Type B pancreatic cell (in vitro differentiated cells): ENCODE measurements at places on chromosomes 7 and 10. TPM values are rescaled to one million over a fixed set of nuclear protein-coding genes. Genes with fewer than 3 reads are reported as not detected.

- DNase-seq = no peak
Measured at GRCh38 chr7:1413936-1414639, 45.2 kb downstream of the MICALL2 start.

DNA sequence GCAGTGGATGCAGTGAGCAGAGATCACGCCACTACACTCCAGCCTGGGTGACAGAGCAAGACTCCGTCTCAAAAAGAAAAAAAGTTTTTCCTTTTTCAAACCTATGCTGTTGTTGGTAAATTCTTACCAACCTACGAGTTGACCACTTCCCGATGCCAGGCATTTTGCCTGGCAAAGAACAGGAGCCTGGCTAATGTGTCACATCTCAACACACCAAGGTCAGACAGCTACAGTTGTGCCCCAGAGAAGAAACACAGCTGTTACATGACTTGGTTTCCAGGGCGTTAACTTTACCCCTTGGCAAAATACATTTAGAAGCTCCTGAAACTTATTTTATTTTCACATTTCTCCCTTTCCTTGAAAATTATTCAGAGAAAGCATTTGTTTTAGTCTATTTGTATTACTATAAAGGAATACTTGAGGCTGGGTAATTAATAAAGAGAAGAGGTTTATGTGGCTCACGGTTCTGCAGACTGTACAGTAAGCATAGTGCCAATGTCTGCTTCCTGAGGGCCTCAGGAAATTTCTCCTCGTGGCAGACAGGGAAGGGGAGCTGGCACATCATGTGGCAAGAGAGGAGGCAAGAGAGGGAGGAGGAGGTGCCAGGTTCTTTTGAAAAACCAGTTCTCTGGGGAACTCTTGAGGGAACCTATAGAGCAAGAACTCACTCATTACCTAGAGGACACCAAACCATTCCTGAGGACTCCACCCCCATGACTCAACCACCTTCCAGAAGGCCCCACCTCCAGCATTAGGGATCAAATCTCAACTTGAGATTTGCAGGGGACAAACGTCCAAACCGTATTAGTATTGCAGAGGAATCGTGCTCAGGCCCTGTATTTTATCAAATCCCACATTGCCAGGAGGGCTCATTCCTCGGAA, 83.3 kb downstream of the PAXIP1 start:
- DNase-seq = no peak

DNA sequence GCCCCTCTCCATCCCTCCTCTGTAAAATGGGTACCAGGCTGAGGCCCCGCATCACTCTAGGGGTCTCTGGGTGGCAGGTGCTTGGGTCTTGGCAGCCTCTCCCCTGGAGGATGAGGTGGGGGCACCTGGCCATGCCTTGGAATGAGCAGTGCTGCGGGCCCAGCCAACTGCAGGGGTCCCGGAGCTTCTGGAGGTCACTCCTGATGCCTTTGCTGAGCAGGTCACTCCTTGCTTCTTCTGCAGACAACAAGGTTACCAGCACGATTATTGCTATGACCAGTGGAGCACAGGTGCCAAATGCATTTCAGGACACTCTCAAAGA, 22.4 kb upstream of the ZNF488 start:
- no peak for DNase-seq

DNA sequence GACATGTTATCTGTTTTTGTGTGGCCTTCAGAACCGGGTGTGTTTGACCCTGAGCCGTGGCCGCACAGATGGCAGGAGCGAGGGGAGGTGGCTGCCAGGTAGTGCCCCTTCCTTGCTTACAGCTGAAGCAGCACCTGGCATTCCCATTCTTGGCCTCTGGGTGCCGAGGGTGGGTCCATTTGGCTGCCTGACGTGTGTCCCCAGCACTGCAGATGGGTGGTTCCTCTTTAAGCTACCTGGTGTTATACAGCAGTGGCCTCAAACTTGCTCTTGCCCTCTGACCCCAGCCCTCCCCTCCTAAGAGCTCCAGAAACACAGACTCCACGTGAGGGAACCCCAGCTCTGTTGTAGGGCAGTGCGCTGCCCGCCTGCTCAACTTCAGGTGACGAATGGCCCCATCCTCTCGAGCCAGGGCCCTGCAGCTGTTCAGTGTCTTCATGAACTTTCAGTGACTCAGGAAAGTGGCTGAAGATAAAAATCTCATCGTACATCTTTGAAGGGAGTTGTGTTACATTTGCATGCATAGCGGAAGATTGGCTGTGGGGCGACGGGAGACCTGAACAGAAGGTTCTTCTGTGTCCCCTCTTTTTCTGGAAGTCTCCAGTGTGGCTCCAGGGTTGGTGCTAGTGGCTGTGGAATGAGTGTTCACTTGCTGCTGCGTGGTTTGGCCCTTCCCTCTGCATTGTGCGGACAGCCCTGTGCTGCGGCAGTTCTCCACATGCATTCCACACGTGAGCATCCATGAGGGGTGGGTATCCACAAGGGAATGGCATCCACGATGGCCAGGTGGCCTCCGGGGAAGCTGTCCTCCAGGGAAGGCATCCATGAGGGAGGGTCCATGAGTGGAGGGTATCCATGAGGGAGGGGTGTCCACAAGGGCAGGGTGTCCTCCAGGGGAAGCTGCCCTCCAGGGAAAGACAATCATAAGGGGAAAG, 91.6 kb downstream of the INPP5A start:
- no peak for DNase-seq

GRCh38 chr7:36151921-36152755, 916 bp upstream of the EEPD1 start:
- no peak for DNase-seq

DNA sequence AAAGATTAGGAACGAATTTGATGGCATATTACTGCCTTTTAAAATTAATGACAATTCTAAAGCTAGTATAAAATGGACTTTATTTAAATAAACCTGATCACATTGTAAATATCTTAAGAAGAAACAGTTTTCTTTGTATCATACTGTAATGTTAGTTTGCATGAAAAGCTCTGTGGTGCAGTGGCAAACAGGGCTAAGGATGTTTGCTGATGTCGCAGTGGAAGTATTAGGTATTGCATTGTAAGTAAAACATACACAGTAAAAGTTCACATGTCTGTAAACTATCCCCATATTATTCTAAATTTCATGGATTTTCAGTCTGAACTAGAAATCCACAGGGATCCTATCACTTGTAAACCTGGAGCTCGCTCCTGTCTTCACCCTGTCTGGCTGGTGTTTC, 252.6 kb upstream of the ZNF32 start:
- no peak for DNase-seq

DNA sequence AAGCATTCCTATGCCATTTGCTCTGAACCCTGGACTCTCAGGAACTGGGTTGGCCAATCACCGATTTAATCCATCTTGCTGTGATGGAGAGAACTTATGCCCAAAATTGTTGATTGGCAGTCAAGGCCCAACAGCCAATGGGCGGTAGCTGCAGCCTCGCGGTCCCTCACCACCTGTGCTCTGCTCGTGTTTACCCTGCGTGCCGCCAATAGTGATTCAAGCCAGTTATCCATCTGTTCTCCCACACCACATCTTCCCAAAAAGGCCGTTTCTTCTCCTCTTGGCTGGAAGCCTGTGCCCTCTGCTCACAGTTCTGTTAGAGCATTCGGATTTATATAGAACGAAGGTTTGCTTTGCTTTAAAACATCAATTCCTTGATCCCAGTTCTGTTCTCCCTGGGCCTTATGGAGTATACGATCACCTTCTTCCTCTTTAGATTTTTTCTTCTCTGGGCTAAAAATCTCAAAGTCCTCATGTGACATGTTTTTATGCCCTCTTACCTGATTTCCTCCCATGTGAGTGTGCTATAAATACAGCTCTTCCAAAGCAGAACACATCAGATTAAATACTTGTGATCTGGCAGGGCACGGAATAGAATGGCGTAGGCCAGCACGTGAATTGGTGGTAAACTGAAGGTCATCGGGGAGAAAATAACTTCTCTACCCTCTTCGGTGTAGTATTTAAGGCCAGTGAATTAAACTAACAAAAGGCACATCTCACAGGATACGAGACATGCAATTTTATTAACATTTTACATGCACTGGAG, 212.8 kb downstream of the NSUN6 start:
- no peak for DNase-seq

DNA sequence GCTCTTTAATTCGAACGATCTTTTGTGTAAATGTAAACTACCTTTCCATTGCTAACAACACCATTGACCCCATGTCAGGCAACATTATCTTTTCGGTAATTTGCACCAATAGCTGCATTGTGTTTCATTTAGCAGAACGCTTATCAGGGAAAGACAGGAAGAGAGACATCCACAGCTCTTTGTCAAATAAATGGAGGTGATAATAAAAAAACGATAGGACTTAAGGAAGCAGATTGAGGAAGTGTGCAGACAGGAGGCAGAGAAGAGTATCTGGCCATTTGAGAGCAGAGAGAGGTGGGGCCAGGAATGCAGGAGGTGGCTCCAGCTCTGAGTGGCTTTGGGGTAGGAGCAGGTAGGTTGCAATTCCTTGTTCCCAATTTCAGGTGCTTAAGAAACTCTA, 37.5 kb upstream of the ADARB2 start:
- DNase-seq = no peak

GRCh38 chr10:11842411-11842810, 19.3 kb downstream of the PROSER2 start:
- DNase-seq = no peak

DNA sequence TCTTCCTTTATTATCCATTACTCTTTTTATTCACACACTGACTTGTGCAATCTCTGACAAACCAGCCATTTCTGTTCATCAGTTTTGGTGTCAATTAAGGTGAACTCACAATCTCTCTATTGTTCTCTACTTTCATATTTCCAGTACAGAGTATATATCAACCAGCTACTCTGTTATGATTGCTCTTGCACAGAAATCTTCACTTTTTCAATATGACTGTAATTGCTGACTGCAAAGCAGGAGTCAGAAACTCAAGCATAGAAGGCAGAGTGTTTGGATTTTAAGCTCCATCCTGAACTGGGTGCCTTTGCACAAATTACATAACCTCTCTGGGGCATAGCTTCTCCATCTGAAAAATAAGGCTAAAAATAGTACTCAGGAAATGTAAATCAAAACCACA, 1042.0 kb downstream of the GRM8 start:
- no peak for DNase-seq

- DNase-seq = no peak
Measured at GRCh38 chr10:86355571-86356038, 11.0 kb downstream of the GRID1 start.

- DNase-seq = no peak
Measured at GRCh38 chr7:128437426-128438332, 18.0 kb upstream of the HILPDA start.

CHRM2 gene
- 11.4 and 12.2 TPM in 2 replicates for total RNA-seq

ZNF365 gene
- total RNA-seq = 0.38 and 0.63 TPM in 2 replicates

STEAP2 gene
- 1.7 and 3.3 TPM in 2 replicates for total RNA-seq

GIMAP8 gene
- not detected in 2 replicates for total RNA-seq

VGF gene
- 4.2 and 4.4 TPM in 2 replicates for total RNA-seq
